Endothelial cell (in vitro differentiated cells): ENCODE measurements at places on chromosomes 1 and 21. TPM values are rescaled to one million over a fixed set of nuclear protein-coding genes. Genes with fewer than 3 reads are reported as not detected.

- no peak for DNase-seq
Measured at GRCh38 chr1:115056395-115056798, 26.8 kb downstream of the TSHB start.

DNA sequence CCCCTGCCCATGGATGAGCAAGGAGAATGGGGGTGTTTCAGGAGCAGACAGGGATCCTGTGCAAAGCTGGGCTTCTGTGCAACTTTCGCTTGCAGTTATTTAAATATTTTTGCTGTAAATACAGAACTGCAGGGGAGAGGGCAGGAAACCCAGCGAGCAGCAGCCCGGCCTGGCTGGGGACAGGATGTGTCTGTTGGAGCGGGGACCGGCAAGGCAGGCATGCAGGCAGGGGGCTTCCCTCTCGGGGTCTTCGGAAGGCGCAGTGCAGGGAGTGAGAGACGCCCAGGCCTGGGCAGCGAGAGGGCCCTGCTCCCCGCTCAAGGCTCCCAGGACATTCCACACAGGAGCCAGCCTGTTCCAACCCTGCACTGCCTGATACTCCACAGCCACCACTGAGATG, 1.7 kb upstream of the AIRE start:
- DNase-seq: no peak

DNA sequence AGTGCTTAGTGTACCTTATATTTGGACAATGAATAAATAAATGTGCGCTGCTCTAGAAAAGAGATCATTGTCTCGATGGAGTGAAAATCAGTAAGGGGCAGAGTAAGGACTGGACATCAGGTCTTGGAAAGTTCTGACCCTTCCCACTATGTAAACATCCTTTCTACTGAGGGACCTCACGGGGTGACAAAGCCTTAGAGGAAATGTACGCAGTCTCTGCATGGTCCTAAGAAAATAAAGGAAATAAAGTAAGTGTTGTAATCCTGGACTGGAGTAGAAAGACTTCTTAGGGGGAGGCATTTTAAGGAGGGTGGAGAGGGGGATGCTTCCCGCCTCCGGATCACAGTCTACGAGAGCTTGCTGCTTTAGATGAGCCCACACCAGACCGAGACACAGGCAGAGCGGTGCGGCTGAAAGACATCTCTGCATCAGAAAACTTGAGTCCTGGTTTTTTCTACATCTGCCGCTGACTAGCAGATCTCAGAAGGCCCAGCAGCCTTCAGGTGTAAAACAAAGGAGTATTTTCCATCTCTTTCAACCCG, 22.3 kb upstream of the GPR137B start:
- no peak for DNase-seq

DNA sequence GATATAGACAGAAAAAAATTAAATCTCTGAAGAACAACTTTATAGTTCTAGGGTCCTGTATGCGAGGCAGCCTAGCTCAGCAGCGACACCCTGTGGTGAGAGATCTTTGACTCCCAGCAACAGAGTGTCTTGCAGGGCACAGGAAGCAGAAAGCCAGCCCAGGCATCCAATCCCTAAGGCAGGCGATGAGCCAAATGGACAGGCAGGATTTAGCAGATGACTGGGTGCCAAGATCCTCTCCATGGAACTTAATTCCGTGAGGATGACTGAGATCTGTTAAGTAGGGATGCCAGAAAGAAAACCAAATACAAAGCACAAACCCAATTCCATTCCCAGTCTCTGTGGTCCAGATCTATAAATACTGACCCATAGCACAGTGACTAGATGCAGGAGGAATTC, 38.8 kb downstream of the HLCS start:
- DNase-seq: peak; percentile 84

Gene KPRP
- total RNA-seq: not detected

DNA sequence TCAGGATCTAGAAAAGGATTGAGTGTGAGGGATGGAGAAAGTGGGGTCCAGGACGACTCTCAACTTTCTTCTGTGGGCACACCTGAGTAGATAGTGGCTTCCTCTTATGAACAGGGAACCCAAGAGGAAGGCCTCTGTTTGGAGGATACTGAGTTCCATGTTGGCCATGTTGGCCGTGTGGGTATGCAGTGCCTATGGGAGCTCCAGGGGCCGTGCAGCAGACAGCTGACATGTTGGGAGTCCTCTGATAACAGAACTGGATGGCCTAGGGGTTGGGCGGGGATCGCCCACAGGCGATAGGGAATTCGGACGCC, 43.0 kb downstream of the TMEM53 start:
- no peak for DNase-seq

DNA sequence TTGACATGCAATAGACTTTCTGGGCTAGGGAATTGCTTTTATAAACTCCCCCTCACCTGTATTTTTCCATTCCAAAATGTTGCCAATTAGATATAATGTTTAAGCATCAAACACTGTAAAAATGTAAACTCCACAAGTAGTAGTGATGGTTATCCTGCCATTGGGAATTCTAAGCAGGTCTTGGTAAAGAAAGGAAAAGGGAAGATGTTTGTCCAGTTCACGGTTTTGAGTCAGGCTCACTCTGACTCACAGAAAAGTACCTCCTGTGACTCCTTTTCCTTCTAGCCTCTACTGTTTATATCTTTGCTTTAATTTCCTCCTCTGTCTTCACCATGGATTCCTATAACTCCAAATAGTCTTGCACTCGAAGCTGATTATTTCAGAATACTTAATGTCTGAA, 19.0 kb upstream of the PTPN14 start:
- no peak for DNase-seq

- DNase-seq: no peak
Measured at GRCh38 chr1:208332036-208332773, 88.0 kb upstream of the PLXNA2 start.

GRCh38 chr1:85314726-85315125, 38.3 kb upstream of the BCL10 start:
- DNase-seq: no peak

DNA sequence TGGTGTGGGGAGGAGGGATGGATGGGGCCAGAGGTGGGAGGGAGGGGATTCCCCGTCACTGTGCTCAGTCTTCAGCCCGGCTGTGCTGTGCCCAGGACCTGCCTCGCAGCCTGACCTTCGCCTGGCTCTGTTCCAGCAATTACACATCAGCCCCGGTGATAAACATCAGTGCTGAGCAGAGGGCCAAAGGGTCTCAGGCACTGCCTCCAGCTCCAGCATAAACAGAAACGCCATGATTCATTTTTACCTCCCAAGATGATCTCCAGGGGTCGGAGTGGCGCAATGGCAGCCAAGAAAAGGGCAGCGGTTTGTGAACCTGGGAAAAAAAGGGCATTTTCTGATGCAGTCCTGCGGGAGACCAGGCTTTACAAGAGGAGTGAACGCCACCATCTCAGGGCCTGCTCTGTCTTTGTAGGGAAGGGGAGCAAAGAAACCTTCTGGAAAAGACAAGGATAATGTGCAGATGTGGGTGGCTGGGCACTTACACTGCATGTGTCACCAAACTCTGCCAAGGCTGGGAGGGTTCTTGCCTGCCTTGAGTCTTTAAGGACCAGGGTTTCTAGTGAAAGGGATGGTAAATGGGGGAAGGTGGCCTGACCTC, 28.1 kb downstream of the SHISA4 start:
- DNase-seq: no peak

DNA sequence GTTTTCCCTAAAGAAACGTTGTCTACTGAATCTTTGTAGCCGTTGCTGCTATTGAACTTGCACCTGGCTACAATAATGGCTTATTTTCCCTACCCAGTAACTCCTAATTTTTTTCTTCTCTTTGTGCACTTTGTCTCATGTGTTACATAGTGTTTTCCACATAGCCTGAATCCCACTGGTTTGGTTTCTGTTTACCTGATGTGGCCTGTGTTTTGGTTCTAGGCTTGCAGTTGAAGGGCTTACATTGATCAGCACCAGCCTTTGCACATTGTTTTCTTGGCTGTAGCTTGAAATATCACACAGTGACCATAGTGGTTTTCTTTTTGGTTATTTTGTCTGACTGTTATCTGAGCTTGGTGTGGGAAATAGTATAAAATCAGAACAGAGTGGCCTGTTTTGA, 29.5 kb downstream of the ST3GAL3 start:
- DNase-seq: no peak

Gene RIMKLA
- total RNA-seq: 0.10 TPM

Gene GBP6
- total RNA-seq: 0.26 TPM

Gene GJC2
- 13.0 TPM for total RNA-seq

DNA sequence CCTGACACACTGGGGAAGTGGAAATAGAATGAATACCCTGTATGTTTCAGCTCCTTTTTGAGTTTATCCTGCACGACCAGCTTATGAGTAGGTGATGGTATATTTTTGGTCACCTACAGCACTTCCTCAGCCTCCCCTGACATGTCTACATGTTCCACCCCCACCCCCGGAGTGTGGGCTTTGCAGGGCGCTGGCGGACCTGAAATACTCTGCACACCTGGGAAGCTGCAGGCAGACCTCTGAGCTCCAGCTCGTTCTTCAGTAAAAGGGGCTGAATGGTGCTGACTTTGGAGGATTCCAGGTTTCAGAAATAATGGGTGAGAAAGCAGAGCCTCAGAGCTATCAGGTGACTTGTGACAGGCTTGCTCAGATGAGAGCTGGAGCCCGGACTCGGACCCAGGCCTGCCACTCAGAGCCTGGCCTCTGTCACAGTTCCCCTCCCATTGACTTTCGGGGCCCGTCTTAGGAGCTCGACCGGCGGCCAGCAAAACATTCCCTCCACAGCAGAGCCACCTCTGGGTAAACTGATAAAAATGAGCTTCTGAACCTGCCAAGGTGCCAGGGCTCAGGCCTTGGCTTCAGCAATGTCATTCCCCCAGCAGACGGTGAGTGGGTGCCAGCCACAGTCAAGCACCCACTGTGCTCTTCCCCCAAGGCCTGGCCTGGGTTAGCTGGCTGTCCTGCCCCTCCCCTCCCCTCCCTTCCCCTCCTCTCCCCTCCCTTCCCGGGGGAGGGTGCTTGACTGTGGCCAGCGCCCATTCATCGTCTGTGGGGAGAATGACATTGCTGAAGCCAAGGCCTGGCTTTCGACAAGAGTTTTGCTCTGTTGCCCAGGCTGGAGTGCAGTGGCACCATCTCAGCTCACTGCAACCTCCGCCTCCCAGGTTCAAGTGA, 30.1 kb downstream of the DOP1B start:
- no peak for DNase-seq

- no peak for DNase-seq
Measured at GRCh38 chr1:178472531-178472930, 24.2 kb downstream of the CLEC20A start.

DNA sequence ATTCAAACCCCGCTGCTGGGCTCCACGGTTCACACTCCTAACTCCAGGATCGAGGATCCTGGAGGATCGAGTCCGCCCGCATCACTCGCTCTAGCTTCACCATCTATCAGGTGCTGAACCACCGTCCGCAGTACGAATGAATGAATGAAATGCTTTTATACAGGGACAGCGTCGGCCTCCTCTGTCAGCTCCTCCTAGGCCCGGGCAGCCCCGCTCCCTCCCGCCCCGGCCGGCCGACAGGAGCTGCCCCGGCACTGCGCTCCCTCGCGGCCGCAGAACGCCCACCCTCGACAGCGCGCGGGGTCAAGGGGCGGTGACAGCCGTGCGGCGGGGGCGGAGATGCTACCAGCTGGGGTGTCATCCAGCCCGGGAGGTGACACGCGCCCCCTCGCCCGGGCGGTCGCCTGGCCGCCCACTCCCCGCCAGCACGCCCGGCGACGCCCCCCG, 520 bp downstream of the ZBTB17 start:
- peak; percentile 78 for DNase-seq

- DNase-seq: no peak
Measured at GRCh38 chr1:151756291-151756690, 7.0 kb downstream of the MRPL9 start.

- DNase-seq: no peak
Measured at GRCh38 chr21:43196826-43197225, 28.0 kb downstream of the CRYAA start.

DNA sequence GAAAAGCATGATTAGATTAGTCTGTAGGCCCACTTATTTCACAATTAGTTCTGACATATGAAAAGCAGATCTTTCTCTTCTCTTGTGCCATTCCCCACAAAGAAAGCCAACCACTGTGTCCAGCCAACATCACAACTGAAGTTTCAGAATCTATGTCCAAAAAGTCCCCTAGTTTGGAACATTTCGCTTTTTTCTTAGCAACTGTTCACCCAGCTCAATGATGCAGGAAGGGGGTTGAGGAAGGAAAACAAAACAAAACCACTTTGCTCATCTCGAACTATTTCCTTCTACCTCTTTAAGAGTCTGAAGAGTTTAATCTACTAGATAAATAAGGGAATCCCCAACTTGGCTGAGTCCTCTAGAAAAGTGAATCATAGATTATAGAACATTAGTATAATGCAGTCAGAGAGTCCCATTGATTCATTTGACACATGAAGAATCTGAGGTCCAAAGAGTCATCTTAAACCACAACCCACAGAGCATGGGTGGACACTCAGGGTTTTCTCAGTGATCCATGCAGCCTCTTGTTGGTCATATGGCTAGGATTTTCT, 159.3 kb upstream of the SGIP1 start:
- DNase-seq: no peak
